Skeletal muscle tissue (tissue), 5 donors: ENCODE measurements at places on chromosomes 2 and 18. TPM values are rescaled to one million over a fixed set of nuclear protein-coding genes. Genes with fewer than 3 reads are reported as not detected.

Gene MFF
- 65.8 TPM for total RNA-seq

Gene TXNDC9
- 26.6 TPM for total RNA-seq

Gene ST6GAL2
- total RNA-seq, result 3.1 TPM

Gene PER2
- 8.4 TPM for total RNA-seq

Gene ZDBF2
- 12.0 TPM for total RNA-seq

Gene SERPINB11
- not detected for total RNA-seq

Gene OTOS
- total RNA-seq, result not detected

Gene ONECUT2
- not detected for total RNA-seq

Gene UGT1A5
- total RNA-seq, result not detected

Gene HNMT
- total RNA-seq, result 43.3 TPM

Gene COL4A4
- under 0.01 TPM for total RNA-seq

Gene C2orf78
- not detected for total RNA-seq

Gene TRIM54
- total RNA-seq, result 60.0 TPM

Gene GLI2
- 3.1 TPM for total RNA-seq

Gene PTPRN
- not detected for total RNA-seq

Gene NLRC4
- total RNA-seq, result 1.6 TPM

Gene HOXD9
- total RNA-seq, result 5.7 TPM

Gene GRB14
- 5.7 TPM for total RNA-seq

Gene ALK
- 0.52 TPM for total RNA-seq

Gene FOXD4L1
- total RNA-seq, result not detected
